ENCODE measurements at places on chromosomes 3 and 15.
A peak's percentile ranks its signal among the peaks of the same experiment; 100 is the strongest.

GRCh38 chr3:119013951-119014350 lies 20.7 kb downstream of the IGSF11 start:
- DNase-seq, result no peak

- peak; percentile 80 for DNase-seq
These were observed 1.5 kb upstream of the MYNN start for GRCh38 chr3:169771497-169772304.

DNA sequence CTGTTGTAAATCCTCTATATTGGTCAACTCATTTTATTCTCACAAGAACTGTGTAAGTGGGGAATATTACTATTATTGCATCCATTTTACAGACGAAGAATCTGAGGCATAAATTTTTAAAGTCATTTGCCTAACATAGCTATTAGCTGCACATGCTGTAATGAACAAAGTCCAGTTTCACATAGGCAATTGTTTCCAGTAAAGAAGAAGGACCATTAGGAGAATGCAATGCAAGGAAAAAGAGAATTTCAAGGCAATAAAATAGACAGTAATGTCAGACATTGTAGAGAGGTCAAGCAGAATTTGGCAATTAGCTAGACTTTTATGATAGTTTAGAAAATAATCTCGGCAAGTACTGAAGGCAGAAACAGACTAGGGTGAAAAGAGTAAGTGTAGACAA lies 578.7 kb upstream of the NECTIN3 start:
- no peak for DNase-seq

GRCh38 chr15:93974804-93975481 lies 256.4 kb upstream of the MCTP2 start:
- DNase-seq, result peak; percentile 4

GRCh38 chr15:89898614-89899294 lies 5.0 kb upstream of the AP3S2 start:
- peak; percentile 64 for DNase-seq

GRCh38 chr15:31046759-31047359 lies 54.7 kb downstream of the TRPM1 start:
- DNase-seq, result no peak

- DNase-seq, result no peak
These were observed 11.2 kb downstream of the BOC start for GRCh38 chr3:113222451-113223086.

DNA sequence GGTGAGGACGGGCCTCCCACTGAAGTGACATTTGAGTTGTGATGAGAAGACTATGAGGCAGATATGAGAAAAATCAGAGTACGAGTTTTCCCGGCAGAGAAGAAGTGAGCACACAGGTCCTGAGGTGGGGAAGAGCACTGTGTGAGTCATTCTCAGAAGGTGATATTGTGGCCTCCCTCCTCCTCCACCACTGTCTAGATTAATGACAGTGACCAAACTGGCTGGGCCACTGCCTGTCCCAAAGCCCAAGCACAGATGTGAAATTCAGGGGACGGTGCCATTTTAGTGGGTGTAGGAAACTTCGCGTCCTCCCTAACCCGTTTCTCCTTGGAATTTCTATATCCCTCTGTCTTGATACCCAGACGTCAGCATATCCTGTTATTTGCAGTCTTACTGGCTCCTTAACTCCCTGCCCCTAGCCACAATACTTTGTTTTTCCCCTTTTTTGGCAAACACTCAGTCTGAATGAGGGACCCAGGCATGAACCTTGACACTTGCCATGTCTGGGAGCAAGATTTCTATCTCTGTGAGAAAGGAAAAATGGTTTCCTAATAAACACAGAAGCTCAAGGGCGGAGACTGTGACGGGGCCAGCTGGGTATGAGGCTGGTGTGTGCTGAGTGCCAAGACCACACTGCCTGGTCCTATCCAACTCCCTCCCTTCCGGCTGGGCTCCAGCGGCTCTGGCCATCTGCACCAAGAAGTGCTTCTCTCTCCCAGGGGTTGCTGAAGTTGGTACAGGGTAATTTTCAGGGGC lies 15.2 kb downstream of the PRICKLE2 start:
- DNase-seq, result peak; percentile 59

DNA sequence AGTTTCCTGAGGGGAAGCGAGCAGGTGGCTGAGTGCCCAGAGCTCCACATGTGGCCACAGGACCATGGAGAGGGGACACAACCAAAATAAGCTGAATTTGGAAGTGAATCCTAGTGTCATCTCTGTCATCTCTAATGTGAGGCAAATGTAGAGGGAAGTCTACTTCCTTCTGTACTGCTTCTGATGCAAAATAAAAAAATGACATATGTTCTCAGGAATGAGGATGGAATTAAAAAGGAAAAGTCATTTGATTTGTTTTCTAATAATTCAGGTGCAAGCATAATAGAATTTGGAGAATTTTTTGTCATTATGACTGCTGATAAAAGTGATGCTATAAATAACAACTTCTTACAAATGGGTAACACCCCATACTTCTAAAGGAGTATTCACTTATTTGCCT lies 59.5 kb upstream of the POU1F1 start:
- DNase-seq, result peak; percentile 3

DNA sequence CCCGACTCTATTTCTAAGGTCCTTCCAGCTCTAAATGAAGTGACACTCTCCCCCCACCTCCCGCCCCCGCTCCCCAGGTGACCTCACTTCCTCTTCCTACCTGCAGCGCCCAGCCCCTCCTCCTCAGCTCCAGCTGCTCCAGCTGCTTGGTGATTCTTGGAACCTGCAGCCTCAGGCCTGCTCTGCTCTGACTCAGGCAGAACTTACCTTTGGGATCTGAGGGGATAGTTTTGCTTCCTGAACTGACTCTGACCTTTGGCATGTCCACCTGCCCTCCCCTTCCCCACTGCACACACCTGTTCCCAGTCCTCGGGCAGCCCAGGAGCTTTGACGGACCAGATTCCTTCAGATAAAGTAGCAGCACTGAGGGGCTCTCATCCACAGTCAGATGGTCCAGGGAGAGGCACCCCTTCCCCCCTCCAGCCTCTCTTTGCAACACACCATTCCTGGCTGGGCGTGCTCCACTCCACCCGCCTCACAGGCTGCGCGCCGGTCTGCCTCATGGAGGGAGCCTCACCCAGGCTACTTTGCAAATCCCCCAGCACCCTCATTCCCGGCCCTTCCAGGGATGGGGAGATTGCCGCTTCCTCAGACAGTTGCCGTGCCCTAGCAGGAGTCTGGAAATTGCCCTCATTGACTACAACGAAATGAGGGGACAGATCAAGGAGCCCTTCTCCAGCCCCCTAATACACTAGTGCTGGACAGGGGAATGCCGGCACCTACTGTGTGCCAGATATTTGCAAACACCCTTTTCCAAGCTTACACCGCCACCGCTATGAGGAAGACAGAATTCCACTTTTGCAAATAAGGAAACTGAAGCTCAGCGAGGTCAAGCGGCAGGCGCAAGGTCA lies 692 bp upstream of the C15orf39 start:
- DNase-seq, result peak; percentile 22

GRCh38 chr15:40790718-40791117 lies 16.2 kb upstream of the ZFYVE19 start:
- DNase-seq, result peak; percentile 34

DNA sequence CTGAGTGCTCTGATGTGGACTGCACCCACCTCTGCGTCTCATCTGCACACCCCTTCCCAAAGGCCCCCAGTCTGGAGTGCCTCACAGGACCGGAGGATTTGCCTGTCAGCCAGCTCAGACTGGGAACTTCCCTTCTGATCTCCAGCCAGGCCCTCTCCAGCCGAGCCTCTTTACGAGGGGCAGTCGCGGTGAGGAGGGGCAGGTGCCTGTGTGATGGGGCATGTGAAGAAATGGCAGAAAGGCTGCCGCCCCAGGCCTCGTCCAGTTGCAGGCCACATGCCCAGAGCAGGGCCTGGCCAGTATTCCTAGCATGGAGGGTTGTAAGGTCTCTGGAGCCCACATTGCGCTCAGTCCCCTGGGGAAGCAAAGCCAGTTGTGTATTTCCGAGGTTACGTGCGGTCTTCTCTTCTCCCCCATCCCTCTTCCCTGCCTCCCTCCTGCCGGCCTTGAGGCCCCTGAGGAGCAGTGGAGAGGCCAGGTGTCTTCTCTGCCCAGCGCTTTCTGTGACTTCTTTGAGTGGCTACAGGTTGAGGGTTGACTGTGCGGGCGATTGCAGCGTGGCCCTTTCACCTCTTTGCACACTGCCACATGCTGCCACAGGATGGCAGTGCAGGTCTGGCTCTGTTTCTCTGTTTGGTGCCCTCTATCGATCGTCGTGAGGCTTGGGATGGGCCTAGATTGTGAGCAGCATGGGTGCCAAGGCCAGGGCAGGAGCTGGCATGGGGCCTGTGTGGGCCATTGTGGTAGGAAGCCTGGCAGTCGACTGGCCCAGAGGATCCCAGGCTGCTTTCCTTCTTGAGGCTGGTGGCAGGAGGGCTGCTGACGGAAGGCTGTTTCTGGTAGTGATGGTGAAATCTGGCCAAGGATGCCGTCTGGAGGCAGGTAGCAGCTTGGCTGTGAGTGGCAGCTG lies 5.3 kb downstream of the CLK3 start:
- DNase-seq, result peak; percentile 73

GRCh38 chr3:27628026-27628750 lies 93.9 kb downstream of the EOMES start:
- peak; percentile 61 for DNase-seq

DNA sequence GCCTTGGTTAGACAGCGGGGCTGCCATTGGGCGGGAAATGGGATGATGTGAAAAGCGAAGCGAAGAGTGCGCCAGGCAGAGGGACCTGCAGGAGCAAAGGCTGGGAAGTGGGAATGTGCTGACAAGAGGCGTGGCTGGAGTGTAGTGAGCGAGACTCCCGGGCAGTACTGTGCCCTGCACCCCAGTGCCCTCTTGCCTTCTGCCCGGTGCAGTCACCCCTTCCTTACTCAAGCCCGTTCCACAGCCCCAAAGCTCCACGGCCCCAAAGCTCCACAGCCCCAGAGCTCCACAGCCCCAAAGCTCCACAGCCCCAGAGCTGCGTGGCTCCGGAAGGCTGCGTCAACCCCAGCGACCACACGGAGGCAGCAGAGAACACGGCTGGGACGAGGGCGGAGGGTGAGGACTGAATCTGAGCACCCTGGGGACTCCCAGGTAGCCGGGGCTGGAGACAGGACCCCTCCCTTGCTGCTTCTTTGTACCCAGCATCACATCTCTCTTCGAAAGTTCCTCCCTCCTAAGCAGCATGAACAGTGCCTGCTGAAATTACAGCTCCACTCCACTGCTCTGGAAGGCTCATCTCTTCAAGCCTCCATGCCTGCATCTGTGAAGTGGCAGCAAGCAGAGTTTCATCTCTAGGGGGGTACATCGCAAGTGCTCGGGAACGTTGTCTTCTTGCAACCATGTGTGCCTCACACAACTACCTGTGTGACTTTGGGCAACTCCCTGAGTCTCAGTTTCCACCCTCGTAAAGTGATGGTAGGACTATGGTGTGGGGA lies 108.9 kb downstream of the FBLN2 start:
- peak; percentile 52 for DNase-seq

- peak; percentile 69 for DNase-seq
These were observed 3.5 kb upstream of the MTFMT start for GRCh38 chr15:65032801-65033537.

DNA sequence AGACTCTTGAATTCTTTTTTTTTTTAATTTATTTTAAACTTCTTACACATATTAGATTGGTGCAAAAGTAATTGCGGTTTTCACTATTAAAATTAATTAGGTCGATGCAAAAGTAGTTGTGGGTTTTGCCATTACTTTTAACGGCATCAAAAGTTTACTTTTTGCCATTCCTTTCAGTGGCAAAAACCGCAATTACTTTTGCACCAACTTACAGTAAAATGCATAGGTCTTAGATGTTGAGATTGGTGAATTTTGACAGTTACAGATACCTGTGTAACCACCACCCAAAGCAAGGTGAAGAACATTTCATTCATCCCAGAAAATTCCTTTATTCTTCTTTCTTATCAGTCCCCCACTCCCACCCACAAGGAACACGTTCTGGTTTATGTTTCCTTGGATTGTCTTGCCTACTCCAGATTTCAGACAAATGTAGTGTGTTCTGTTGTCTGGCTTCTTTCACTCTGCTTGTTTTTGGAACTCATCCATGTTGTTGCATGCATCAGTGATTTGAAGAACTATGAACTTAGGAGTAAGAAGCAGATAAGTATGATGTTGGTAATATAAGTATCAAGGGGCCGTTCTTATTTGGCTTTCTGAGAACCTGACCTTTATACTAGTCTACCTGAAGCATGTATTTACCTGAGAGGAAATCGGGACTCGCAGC lies 198.4 kb upstream of the UBE2E1 start:
- DNase-seq, result no peak

DNA sequence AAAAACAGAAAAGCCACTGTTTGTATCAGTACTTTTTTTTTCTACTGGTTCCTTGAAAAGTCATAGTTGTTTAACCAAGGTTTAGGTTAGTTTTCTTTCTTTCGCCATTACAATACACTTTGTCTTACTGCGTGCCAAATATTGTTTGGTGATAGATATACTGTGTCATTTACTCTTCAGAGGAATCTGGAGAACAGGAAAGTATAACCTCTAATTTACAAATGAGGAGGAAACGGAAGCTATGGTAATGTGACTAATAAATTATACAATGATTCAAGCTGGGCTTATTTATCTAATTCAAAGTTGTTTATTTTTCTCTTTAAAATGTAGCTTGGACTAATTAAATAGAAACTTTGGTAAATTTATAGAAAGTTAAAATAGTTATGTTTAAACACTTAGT lies 96.2 kb upstream of the ROBO2 start:
- no peak for DNase-seq

DNA sequence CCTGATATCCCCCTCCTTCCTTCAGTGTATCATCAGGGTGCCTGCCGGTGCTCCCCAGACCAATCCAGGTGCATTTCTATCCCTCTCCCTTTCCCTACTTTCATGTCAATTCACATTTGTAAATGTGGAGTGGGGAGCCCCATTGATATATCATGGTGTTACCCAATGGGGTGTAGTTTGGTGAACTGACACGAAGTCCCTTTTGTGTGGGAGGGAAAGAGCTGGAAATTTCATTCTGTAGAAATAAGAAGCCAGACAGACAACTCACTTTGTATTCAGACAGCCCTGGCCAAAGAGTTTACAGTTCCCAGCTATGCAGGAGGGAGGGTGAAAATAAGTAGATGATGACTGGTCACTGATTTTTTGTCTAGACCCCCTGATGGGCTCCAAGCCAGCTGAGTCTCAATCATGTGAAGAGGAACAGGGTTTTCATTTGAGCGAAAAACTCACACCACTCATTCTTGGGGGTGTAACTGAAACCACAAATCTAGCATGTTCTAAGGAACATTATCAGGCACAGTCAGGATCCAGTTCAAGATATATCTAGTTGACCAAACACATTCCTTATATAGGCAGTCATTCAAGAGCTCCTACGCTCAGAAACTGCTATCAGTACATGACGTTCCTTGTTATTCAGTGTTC lies 58.9 kb downstream of the LMCD1 start:
- DNase-seq, result peak; percentile 95

DNA sequence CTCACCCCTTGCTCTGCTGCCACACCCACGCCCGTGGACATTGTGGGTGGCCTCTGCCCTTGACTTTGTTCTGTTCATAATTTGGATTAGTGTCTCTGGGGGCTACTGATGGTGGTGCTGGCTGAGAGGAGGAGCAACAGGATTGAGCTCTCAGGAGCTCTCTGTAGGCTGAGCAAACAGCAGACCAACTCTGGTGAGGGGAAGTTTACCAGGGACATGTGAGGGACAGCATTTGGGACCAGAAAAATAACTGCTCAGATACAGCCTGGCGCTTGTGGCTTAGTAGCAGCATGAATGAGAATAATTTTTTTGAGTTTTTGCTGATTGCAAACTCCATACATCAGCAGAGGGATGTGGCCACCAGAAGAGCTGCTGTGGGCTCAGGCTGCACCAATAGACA lies 14.8 kb downstream of the PPCDC start:
- DNase-seq, result no peak

All from EH (cell line).